ENCODE measurements at places on chromosomes 3 and 15. TPM values are rescaled to one million over a fixed set of nuclear protein-coding genes. Genes with fewer than 3 reads are reported as not detected.

Gene TP63
- total RNA-seq: 286 TPM

Gene DNAH12
- 0.24 TPM for total RNA-seq

Gene SMCO1
- total RNA-seq: not detected

Gene CCDC80
- 30.3 TPM for total RNA-seq

Gene SCAMP5
- 1.3 TPM for total RNA-seq

Gene ZNF717
- total RNA-seq: 24.3 TPM

Gene RASL12
- not detected for total RNA-seq

Gene OR5H1
- not detected for total RNA-seq

Gene NLGN1
- total RNA-seq: not detected

Gene PTX3
- total RNA-seq: 1.7 TPM

Gene BCHE
- total RNA-seq: not detected

Gene CACNA2D3
- total RNA-seq: 0.17 TPM

Gene EIF4A2
- total RNA-seq: 441 TPM

Gene CFAP100
- not detected for total RNA-seq

Gene NIPA2
- total RNA-seq: 61.9 TPM

Gene IGDCC3
- total RNA-seq: not detected

Gene INKA1
- 15.0 TPM for total RNA-seq

Gene WDR93
- total RNA-seq: not detected

Gene KCNMB3
- 1.0 TPM for total RNA-seq

Gene ZNF80
- total RNA-seq: not detected

Gene CMTM8
- total RNA-seq: 2.9 TPM

Gene SLC7A14
- total RNA-seq: not detected

Gene FAM3D
- total RNA-seq: not detected

Gene RBP2
- total RNA-seq: not detected

Gene DUSP7
- 64.7 TPM for total RNA-seq

Gene HAUS2
- total RNA-seq: 33.1 TPM

Gene IQCF5
- total RNA-seq: not detected

Measured in mammary epithelial cell (primary cell).